Panc1 (cell line): ENCODE measurements at places on chromosomes 3 and 15.

DNA sequence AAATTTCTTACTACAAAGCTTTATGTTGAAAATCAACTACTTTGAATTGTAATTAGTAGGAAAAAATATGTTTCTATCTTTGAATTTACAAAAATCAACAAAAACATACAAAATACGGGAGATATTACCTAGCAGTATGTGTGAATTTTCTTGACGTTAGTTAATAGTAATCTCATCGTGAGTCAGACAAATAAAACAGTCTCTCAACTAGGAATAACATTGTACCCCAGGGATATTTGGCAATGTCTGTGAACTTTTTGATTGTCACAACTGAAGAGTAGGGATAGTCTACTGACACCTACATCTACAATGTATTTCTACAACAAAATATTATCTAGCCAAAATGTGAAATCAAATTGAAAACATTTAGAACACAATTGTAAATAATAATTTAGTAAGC is 250.3 kb downstream of the POLQ start:
- no peak for DNase-seq

- DNase-seq: no peak
Observed at GRCh38 chr3:167538081-167538480, 64.2 kb upstream of the SERPINI2 start.

DNA sequence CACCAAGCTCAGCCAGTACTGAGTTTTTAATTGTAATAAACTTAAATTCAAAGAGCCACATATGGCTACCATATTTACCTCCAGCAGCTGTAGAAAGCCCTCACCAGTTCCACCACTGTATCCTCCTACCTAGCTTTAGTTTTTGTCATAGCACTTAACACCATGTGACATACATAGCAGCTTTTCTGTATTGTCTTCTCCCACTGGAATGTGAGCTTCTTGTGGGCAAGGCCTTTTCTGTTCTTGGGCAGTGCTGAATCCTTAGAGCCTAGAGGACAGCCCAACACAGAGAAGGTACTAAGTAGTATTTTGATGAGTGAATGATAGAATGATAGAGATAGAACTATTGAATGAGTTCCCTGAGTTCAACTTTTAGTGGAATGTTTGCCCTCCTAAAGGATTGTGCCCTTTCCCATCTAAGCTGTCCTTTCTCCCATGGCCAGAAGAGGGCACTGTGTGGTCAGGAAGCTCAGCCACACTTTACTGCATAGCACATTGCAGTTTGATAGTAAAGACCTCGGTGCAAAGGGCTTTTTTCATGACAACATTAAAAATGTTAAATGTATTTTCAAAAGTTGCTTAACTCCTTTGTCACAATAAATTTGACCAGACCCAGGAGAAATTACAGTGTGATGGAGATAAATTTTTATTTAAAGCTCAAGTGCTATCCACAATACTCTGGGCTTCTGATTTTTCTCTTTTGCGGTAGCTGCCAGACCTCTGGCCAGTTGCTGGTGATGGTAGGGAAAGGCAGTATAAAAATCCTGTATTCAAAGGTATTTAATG is 115.8 kb downstream of the GHSR start:
- DNase-seq: peak; percentile 64

DNA sequence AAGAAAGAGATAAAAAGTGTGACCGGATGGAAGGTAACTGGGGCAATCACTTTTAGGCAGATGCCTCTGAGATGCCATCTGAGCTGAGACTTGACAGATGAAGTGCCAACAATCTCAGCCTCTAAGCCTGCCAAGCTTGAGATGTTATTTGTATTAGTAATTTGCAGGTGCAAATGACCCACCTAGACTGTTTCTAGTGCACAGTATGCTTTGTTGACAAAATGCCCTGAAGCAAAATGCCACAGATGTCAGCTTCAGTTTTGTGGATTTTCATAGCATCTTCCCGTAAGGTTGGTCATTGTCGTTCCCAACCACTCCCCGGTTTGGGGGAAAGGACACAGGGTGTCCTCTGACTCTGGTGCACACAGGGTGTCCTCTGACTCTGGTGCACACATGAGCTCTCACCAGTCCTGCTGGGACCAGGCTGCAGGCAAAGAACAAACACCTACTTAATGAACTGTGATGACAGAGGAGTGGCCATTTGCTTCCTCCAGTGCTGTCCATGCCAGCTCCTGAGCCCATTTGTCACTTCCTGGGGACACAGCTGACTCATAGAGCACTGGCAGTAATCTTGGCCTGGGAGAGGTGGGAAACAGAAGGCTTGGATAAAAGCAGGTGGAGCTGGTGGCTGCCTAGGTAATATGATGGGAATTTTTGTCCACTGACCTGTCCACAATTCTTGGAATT is 16.7 kb upstream of the PPP1R2 start:
- DNase-seq: no peak

- DNase-seq: no peak
Observed at GRCh38 chr3:114518206-114518808, 224.5 kb downstream of the TIGIT start.

DNA sequence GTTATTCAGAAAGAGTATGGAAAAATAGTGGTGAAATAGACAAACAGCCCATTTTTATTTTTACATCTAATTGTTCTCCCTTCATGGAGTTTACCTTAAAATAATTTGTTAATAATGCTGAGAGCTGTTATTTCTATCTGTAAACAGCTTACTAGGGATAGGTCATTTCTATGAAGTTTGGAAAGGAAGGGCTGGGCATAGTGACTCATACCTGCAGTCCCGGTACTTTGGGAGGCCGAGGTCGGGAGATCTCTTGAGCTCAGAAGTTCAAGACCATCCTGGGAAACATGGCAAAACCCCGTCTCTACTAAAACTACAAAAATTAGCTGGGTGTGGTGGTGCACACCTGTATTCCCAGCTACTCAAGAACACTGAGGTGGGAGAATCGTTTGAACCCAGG is 624.3 kb upstream of the LMCD1 start:
- no peak for DNase-seq

- no peak for DNase-seq
Observed at GRCh38 chr3:52204337-52205073, 6.5 kb downstream of the ALAS1 start.

GRCh38 chr3:196969134-196969659 is 564 bp upstream of the PIGZ start:
- no peak for DNase-seq
